ENCODE measurements at places on chromosomes 13 and 19.

DNA sequence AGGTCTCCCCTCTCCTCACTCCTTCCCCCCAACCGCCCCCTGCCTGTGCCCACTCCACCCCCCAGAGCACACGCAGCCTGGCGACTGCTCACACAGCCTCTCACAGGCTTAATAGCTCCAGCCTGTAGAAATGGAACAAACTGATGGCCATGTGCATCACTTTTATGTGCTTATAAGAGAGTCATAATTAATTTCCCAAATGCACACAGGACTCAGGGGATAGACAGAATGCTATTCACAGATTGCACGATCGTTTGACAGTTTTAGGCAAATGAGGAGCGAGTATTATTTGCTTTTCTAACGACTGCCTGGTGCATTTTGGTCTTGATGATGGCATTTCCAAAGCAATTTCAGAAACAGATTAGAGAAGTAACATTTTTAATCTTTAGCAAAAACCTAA is 97.7 kb upstream of the VSTM2B start:
- no peak for DNase-seq

DNA sequence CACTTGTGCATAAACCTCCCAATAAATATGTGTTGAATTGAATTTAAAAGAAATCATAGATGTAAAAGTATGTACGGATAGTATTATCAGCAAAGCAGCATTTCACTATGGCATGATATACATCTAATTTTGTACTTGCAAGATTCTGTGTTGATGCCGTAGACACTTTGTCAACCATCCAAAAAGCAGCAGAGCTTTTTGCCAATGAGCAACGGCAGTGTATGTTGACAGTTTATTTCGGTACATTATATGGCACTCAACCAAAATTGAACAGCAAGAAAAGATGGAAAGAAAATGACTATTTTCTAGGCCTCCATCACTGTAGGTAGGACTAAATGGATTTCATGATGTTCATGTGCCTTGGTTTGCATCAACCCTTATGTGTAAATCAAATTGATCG is 543.7 kb downstream of the DACH1 start:
- no peak for DNase-seq

DNA sequence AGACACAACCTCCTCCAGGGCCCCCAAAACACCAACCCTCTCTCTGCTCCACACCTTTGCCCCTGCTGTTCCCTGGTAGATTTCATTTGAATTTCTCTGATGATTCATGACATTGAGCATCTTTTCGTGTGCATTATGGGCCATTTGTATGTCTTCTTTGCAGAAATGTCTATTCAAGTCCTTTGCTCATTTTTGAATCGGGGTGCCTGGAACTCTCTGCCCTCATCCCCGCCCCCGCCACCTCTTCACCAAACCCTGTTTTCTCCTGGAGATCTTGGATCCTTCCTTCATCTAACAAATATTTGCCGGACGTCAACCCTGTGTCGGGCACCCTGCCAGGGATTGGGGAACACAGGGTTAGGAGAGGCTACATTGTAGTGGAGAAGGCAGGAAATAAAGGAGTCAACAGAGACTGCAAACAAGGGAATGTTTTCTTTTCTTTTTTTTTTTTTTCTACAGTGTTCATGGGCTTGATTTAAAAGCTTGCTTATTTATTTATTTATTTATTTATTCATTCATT is 25.5 kb upstream of the SLC1A5 start:
- DNase-seq: no peak

DNA sequence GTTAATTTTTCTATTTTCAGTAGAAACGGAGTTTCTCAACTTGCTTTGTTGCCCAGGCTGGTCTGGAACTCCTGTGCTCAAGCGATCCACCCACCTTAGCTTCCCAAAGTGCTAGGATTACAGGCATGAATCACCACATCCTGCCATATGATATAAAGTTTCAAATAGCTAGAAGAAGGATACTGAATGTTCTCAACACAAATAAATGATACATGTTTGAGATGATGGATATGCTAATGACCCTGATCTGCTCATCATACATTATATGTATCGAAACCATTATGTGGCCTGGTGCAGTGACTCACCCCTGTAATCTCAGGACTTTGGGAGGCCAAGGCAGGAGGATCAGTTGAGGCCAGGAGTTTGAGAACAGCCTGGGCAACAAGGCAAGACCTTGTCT is 11.5 kb downstream of the CIB3 start:
- no peak for DNase-seq

DNA sequence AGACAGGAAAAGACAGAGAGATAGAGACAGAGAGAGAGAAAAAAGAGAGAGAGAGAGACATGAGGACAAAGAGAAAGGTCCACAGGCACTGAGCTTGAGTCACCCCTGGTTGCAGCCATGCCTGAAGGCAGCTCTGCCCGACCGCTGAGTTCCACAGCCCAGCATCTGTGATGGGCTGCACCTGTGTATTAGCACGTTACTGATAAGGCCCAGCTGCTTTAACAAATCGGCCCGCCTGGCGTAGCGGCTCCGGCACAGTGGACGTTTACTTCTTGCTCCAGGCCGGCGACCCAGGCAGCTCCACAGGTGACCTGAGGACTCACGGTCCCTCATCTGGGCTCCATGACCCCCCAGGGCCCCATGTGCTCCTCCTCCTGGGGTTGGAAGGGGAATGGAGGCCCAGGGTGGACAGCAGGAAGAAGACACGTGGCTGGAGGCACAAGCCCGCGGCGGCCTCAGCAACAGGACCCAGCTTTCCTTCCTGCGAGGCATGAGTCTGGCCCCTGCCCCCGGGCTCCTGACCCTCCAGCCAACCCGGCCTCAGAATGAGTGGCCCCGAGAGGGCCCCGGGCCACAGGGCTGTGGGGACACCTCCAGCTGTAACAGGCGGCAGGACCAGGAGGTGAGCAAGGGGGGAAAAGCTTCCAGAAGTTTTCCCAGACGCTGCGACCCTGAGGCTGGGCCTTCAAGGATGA is 3.9 kb upstream of the CSNK1G2 start:
- no peak for DNase-seq

- no peak for DNase-seq
These were observed 268.3 kb downstream of the RFC3 start for GRCh38 chr13:34086281-34086680.

GRCh38 chr13:74278901-74279300 is 144.7 kb upstream of the KLF12 start:
- no peak for DNase-seq

DNA sequence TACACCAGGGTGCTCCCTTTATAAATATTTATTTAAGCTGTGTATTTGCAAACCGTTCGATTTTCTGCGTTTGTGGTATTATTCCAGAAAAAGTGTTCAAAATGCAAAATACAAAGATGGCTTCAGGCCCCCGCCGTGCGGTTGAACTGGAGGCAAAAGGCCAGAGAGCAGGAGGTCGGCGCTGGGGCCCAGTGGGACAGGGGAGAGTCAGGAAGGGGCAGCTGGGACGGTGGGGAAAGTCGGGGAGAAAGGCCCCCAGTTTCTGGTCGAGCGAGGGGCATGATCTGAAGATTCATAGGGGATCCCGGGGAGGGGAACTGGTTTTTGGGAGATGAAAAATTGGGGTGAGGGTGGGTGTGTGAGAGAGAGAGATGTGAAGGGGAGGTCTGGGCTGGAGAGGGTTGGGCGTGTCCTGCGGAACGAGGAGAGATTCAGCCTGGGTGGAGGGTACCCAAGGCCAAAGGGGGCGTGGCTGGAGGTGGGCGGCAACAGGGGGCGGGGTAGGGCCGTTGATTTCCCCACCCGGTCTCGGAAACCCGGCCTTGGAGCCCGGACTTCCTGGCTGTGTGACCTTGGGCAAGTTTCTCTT is 678 bp downstream of the ISOC2 start:
- peak; percentile 47 for DNase-seq

- no peak for DNase-seq
These were observed 21.7 kb upstream of the SCEL start for GRCh38 chr13:77513719-77514335.

GRCh38 chr19:40507892-40508291 is 41.1 kb downstream of the SPTBN4 start:
- no peak for DNase-seq

GRCh38 chr19:31572976-31573298 is 223.7 kb upstream of the TSHZ3 start:
- DNase-seq: no peak

DNA sequence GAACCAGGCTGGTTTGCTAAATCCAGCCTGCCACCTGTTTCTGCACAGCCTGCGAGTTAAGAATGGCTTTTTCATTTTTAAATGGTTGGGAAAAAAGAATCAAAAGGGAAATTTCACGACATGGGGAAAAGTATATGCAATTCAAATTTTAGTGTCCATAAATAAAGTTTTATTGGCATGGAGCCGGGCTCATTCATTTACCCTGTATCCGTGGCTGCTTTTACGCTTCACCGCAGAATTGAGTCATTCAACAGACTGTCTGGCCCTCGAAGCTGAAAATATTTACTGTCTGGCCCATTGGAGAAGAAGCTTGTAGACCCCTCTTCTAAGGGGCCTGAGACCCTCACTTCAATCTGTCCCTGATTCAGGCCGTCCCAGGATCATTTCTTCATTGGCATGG is 26.1 kb downstream of the IER2 start:
- no peak for DNase-seq

DNA sequence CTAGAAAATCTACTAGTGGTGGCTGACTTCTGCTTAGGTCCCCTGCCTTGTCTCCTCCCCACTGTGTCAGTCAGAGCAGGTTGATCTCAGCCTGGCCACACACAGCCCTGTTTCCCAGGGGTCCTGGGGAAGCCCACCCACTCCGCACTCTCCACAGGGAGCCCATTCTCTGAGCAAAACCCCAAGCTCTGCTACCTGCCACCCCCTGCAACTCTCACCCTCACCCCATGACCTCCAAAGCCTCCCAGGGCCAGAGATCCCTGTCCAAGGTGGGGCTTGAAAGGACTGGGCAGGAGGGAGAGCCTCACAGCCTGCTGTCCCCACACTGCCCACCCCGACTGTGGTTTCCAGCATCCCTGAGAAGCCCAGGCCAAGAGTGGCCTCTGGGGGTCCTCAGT is 58.8 kb upstream of the ZNF536 start:
- DNase-seq: no peak

DNA sequence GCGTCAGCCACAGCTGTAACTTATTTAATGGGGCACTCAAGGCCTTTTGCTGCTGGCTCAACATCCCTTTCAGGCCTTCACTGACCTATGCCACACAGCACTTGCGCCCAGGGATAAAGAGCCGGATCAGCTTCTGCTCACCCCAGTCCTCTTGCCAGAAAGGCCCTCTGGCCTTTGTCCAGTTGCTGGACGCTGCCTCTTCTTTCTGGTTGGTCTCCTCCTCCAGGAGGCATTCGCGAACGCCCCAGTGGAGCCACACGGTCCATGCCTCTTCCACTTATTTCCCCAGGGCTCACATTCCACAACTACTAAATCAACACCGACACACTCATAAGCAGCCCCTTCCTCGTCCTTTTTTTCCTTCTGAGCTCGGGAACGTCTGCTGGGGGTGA is 3.7 kb upstream of the ZNF329 start:
- peak; percentile 2 for DNase-seq

GRCh38 chr19:21022996-21023395 is 2.5 kb downstream of the ZNF430 start:
- DNase-seq: peak; percentile 28

- no peak for DNase-seq
These were observed 11.2 kb downstream of the DKKL1 start for GRCh38 chr19:49374665-49375434.

GRCh38 chr19:16324384-16325160 is at the start of gene KLF2:
Gene KLF2 (plus strand): TSS chr19:16324826. CDS start chr19:16324924, 98 bp downstream.
- DNase-seq: peak; percentile 92

- no peak for DNase-seq
These were observed 25.5 kb upstream of the CCNP start for GRCh38 chr19:40251991-40252390.

- no peak for DNase-seq
These were observed 18.0 kb upstream of the CFAP97D2 start for GRCh38 chr13:114161028-114161556.

- no peak for DNase-seq
These were observed 113.5 kb downstream of the COG6 start for GRCh38 chr13:39768962-39769361.

DNA sequence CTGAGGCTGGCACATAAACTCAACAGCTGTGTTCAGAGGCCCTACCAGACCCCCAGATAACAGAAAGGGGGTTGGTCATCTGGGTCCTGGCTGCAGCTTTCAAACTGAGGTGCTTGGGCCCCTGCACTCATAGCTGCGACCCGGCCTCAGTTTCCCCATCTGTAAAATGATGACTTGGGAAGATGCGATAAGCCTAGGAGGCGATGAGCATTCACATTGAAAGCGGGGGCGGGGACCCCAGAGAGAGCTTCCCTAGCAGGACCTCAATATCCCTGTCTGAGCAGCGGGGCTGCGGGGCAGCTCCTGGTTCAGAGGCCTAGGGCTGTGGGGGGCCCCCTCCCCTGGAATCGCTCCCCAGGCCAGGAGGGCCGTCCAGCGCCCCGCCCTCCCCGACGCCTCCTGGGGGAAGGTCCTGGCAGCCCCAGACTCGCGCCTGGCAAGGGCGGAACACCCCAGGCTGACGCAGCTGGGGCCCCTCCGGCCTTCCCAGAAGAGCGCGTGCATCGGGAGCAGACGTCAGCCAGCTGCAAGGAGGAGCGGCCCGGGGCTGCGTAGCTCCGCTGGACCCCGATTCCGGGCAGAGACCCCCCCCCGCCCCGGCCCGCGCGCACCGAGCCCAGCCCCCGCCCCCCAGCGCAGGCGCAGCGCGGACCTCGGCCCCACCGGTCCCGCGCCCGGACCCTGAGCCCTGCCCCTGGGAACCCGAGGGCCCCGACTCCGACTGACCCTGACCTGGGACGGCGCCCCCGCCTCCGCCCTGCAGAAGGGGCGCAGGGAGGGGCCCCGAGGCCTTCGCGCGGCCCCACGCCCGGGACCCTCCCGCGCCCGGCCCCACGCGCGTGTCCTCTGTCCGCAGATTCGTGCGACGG is 3.5 kb downstream of the FSTL3 start:
- DNase-seq: peak; percentile 46

- no peak for DNase-seq
These were observed 2.2 kb downstream of the ZNF100 start for GRCh38 chr19:21765151-21765550.

DNA sequence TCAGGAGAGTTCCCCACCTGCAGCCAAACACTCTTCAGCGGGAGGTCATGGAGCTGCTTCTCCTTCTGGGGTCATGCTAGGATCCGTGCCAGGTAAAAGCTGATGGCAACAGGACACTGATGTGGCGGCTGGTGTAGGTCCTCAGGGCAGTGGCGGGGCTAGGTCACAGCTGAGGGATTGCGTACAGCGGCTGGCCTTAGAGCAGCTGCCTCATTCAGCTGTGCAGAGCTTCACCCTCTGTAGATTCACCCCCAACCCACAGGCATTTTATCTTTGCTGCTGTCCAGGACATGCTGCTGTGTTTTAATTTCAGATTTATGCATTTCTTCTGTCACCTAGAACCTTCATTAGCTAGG is 2.3 kb downstream of the MCF2L start:
- DNase-seq: no peak

DNA sequence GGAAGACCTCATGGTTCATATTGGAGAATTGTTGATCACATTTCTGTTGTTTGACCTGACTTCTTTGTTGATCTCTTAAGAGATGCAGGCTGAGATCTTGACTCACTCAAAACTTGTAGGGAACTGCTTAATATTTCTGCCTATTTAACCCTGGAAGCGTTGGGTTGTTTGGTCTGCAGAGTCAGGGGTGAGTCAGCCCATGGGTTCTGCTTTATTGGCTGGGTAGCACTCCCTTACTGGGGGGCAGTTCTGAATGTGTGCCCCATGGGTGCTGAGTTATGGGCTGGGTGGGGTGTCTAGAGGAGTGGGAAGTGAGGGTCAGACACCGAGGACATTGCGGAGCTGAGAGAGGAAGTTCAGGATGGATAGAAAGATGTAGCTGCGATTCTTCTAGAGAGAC is 87.9 kb downstream of the LRCH1 start:
- DNase-seq: no peak

Data from CD4-positive, alpha-beta T cell treated with Interleukin-6 for 4 hours (primary cell).